Nucleus accumbens (tissue), 56 donors: ENCODE measurements at places on chromosomes 6 and 20.

DNA sequence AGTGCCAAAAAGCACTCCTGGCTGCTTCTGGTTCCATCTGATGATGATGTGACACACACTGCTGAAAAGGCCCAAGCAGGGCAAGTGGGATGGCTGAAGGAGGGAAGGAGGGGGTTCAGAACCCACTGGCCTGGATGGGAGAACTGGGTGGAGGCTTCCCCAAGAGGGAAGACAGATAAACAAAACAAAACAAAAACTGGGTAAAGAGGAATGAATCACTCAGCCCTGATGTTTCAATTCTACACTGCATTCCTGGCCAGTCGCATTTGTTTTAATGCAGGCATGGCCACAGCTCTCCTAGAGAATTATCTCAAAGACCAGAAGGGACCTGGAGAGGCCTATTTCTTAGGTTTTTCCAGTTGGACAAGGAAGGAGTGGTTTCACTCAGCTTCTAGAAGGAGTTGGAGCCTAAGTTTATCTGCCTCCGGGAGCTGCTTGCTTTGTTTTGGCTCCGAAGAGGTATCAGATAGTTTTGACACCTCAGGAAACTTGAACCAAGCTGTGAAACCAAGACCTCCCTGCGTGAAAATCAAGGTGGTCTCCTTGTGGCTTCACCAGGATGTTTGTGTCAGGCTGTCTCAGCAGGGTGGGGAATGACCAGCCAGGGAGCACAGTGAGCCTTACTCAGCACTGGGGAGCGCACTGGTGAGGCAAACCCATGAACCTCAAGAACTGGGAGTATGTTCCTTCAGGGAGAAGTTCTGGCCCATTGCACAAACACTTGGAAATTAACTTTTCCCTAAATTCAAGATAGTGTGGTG lies 16.1 kb downstream of the TTPAL start:
- no peak for DNase-seq

GRCh38 chr6:161135695-161136591 lies 137.9 kb downstream of the AGPAT4 start:
- no peak for DNase-seq

- no peak for DNase-seq
Measured at GRCh38 chr6:156659822-156660198, 117.4 kb upstream of the ARID1B start.

DNA sequence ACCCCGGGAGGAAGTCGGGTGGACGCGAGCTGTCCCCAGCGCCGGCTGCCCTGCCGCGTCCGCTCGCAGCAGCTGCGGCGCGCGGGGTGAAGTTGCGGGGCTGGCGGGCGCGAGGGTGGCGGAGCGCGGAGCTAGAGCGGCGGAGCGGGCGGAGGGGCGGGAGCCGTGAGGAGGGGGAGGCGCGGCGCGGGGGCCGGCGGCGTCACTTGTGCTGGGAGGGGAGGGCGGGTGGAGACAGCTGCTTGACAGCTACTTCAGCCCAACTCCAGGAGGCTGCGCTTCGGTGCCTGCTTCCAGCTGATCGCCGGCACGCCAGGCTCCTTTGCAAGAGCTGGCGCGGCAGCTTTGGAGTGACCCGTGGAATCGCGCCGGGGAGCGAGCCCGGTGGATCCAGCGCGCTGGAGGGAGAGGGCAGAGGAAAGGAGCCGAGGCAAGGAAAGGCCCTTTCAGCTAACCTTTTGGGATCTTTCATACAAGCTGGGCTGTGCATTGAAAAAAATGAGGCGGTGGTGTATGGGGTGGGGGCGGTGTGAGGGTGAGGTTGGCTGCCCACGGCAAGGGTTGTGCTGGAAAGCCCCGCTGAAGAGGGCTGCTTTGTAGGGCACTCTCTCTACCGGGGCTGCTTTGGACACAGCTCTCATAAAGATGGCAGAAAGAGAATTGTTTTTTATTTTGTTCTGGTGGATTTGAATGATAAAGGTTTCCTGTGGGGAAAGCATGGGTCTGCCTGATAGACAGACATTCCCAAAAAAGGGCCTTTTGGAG lies 24.6 kb downstream of the RIPOR2 start:
- peak; percentile 15 for DNase-seq

GRCh38 chr6:141307309-141307998 lies 825.3 kb upstream of the GJE1 start:
- DNase-seq, result no peak
